C1 segment of cervical spinal cord (tissue), 14 donors: ENCODE measurements at places on chromosomes 7 and 10.

GRCh38 chr7:99740573-99741440 is 5.8 kb upstream of the CYP3A7 start:
- no peak for DNase-seq

- no peak for DNase-seq
Measured at GRCh38 chr7:111429781-111430180, 132.5 kb downstream of the IMMP2L start.

DNA sequence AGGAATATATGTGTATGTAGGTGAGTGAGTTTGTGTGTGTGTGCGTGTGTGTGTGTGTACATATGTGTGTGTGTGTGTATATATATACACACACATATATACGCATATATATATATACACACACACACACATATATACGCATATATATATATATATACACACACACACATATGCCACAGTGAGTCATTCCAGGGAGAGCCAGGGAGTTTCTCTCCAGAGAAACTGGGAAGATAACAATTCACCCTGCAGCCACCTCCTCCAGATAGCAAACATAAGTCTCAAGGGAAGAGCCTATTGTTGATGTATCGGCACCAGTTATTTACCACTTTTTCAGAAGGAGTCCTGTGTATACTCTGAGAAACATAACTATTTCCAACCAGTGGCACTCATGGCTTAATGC is 102.3 kb upstream of the STK17A start:
- no peak for DNase-seq

GRCh38 chr7:150756166-150756565 is 18.9 kb downstream of the GIMAP5 start:
- no peak for DNase-seq

GRCh38 chr7:44415047-44415446 is 75.4 kb downstream of the NUDCD3 start:
- no peak for DNase-seq

DNA sequence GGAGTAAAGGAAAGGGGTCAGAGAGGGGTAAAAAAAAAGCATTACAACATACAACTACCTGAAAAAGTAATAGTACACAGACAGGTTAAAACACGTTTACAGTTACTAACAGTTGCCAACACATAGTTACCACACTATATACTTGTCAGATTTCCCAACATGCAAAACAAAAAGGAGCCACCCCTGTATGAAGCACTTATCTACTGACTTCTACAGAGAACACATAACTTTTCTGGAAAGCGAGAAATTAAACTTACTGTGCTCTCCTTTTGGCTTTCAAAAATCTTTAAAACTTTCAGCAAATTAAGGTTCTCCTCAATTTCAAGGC is 2.1 kb downstream of the ABI1 start:
- DNase-seq: no peak

DNA sequence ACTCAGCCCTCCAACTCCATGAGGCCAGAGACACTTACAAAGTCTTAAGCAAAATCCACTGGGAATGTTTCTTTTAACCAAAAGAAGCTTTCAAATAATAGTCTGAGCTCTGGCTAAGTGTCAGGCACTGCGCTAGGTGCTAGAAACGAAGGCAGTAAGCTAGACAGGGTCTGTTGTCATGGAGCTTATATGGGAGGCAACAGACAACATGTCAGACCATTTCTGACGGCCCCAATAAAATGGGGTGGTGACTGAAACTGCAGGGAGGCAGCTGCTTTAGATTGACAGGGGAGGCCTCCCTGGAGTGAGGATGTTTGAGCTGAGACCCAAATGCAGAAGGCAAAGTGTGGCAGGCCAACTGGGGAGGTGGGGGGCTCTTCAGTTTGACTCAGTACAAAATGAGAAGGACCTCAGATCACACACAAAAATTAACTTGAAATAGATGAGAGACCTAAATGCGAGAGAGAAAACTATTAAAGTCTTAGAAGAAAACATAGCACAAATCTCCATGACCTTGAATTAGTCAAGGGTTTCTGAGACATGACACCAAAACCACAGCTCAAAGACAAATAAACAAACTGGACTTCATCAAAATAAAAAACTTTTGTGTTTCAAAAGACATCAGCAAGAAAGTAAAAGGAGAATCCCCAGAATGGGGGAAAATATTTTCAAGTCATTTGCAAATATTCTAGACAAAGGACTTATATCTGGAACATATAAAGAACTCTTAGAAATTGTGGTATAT is 40.6 kb downstream of the SH3PXD2A start:
- DNase-seq: no peak

DNA sequence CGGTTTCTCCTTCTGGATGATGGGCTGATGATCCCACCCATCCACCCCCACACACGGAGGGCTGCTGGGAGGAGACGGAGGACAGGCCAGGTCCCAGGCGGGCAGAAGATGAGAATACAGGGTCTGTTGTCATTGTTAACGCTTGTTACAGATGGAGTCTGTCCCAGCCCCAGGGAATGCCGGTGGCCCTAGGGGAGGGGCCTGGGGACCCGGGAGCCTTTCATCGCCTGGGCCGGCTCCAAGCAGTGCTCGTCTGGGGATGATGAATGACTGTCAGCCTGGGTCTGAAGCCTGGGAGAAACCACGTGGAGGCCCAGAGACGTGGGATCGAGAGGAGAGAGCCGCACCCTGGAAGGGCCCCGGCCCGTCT is 69.2 kb downstream of the UNCX start:
- DNase-seq: no peak

GRCh38 chr7:100612730-100613390 is 520 bp downstream of the MOSPD3 start:
- DNase-seq: no peak

GRCh38 chr7:41730161-41730560 is 27.3 kb upstream of the INHBA start:
- no peak for DNase-seq

GRCh38 chr10:113518816-113519591 is 33.8 kb upstream of the HABP2 start:
- DNase-seq: no peak

GRCh38 chr10:86520871-86521677 is 518 bp downstream of the WAPL start:
- DNase-seq: no peak

GRCh38 chr10:62816331-62817120 is at the start of gene EGR2:
TSS of gene EGR2 (minus strand) at chr10:62816366. CDS start at chr10:62816029, 337 bp downstream.
- peak; percentile 93 for DNase-seq

DNA sequence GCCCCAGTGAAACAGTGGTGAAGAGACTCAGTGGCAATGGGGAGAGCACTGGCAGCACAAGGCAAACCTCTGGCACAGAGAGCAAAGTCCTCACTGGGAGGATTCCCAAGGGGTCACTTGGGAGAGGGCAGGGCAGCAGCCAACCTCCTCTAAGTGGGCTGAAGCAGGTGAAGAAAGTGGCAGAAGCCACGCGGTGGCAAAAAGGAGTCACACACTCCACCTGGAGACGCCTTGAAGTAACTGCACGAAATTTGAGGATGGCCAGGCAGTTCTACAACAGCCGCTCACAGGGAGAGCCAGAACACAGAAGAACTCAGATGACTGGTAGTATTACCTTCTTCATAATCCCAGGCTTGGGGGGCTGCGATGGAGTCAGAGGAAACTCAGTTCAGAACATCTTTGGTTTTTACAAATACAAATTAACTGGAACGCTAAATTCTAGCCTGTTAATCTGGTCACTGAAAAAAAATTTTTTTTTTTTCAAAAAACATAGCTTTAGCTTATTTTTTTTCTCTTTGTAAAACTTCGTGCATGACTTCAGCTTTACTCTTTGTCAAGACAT is 574 bp upstream of the IL6 start:
- no peak for DNase-seq

DNA sequence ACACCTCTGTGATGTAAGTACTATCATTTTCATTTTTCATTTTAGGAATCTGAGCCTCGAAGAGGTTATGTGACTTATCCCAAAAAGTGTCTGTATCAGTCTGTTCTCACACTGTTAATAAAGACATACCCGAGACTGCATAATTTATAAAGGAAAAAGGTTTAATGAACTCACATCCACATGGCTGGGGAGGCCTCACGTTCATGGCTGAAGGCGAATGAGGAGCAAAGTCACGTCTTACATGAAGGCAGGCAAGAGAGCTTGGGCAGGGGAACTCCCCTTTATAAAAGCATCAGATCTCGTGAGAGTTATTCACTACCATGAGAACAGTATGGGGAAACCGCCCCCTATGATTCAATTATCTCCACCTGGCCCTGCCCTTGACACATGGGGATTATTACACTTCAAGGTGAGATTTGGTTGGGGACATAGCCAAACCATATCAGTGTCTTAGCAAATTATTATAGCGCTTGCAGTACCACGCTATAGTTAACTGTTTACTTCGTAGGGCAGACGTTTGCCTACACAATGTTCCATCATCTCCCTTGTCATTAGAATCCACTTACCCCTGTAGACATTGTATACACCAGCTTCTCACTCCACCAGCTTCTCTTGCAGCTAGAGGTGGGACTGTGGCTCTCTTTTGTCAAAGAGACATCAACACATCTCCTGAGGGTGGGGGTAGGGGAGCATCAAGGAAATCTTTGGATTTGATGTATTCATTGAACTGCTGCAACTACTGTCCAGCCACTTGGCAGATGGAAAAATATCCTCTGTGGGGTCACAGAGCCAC is 15.4 kb upstream of the NMT2 start:
- no peak for DNase-seq

GRCh38 chr10:58951087-58951486 is 225.4 kb upstream of the PHYHIPL start:
- DNase-seq: no peak

DNA sequence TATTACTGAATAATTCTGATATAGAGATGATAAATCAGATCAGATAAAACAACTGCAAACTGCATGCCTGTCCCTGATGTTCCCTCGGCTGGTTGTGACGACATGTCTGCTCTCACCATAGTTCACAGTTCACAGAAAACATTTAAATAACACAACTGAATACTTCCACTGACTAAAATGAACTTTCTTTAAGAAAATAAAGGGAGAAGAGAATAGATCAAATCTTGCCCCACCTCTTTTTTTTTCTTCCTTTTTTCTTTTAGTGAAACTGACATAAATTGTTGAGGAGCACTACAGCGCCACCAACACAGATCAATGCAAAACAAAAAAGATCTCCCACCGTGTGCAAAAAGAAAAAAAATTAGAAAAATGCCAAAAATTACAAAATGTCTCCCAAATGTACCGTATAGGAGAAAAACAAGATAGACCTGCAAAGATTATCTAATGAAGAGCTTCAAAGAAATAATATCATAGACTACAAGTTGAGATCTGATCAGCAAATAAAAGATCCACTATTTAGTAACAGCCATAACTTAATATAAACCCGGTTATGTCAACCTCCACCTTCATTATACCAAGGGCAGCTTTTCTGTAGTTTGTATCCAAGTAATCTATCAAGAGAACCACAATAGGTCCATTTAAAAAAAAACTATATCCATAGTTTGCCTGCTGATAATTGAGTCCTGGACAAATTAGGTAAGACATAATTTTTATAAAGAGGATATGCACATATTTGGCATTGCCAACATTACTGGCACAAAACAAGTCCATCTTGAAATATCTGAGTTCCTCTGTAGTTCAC is 30.7 kb upstream of the EPC1 start:
- DNase-seq: no peak

DNA sequence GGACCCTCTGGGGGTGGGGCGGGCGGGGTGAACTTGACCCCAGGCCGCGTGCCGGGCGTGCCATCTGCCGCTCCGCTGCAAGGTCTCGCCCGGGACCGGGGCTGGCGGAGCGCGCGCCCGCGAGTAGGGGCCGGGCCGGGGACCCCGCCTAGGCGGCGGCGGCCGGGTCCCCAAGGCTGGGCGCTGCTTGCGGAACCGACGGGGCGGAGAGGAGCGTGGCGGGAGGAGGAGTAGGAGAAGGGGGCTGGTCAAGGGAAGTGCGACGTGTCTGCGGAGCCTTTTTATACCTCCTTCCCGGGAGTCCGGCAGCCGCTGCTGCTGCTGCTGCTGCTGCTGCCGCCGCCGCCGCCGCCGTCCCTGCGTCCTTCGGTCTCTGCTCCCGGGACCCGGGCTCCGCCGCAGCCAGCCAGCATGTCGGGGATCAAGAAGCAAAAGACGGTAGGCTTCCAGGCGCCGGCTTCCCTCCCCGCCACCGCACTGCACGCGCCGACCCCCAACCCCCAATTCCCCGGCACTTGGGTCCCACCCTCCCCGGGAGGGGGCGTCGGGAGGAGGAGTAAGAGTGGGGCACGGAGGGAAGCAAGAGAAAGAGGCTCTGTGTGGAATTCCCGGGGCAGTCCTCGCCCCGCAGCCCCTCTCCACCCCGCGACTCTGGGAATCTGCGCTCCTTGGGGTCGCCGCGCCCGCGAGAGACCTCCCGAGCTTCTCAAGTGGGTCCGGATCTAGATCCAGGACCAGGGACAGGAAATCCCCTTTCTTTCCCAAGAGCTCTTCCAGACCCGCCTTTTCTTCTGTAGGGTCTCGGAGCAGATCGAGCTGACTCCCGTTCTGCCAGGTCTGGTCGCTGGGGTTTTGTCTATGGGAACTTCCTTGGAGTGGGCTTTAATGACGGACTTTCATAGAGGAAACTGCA is at the start of gene PAPSS2:
PAPSS2 (plus strand) TSS at position 308 of the 913 bp plus-strand sequence; CDS start at position 412, 104 bp downstream.
- DNase-seq: no peak

GRCh38 chr10:10045765-10046028 is 972.0 kb upstream of the CELF2 start:
- DNase-seq: no peak

DNA sequence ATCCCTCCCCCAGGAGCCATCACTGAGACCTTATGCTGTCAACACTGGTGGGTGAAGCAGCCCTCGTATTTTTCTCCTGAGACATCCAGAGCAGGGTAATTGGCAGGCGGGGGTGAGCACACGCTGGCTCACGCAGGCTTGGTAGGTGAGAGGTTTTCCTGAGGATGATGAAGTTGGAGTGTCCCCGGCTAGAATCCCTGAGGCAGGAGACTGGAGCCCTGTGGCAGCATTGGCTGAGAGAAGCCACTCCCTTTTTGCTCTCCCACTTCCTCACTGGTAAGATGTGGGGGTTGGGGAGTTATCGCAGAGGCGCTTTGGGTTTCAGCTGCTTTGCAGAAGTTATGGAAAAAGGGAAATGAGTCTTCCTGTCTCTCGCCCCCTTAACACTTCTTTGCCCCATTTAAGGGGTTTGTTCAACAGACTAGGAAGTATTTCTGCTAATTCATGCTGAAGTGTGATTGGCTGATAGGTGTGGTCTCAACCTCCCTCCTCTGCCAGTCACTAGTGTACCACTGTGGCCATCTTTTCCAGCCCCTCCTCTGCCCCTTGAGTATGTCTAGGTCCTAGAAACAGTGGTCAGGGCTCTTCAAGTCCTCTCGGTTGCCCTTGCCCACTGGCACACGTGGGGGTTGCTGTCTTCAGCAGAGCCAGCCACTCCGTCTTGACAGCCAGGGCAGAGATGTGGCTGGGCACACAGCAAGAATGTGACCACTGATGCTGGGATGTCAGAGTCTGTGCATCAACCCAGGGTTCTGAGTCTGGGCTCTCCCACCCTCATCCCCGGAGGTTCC is 5.7 kb downstream of the ARPC1B start:
- DNase-seq: peak; percentile 59
